Fibroblast of skin of right biceps (primary cell): ENCODE measurements at places on chromosomes 16 and 17.

DNA sequence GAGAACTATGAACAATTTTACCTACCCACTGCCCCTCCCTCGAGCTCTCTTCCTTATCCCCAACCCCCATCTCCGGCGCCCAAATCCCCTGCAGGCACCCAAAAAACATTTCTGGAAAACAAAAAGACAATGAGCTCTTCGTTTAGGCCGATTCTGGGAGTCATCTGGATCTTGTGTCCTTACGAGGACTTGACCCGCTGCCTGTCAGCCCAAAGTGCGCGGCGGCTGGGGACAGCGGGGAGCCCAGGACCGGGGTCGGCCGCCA, 524 bp downstream of the STRADA start:
- no peak for DNase-seq

- peak; percentile 56 for DNase-seq
These were observed 30.1 kb upstream of the TNFRSF13B start for GRCh38 chr17:17001874-17002520.

DNA sequence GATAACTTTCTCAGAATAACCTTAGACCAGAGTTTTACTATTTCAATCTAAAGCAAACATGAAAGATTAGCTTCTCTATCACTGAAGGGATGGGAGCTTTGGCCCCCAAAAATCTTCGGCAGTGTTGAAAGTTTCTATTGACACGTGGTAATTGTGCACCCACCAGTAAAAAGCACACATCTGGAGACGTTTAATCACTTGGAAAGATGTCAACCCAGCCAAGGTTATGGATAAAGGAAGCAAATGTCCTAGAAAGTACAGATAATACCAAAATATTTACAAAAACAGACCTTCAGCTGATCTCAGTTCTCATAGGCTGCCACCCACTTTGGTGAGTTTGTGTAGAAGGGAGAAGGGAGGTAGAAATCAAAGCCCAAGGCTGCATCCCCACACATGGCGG, 5.3 kb downstream of the MYCBPAP start:
- DNase-seq: no peak

DNA sequence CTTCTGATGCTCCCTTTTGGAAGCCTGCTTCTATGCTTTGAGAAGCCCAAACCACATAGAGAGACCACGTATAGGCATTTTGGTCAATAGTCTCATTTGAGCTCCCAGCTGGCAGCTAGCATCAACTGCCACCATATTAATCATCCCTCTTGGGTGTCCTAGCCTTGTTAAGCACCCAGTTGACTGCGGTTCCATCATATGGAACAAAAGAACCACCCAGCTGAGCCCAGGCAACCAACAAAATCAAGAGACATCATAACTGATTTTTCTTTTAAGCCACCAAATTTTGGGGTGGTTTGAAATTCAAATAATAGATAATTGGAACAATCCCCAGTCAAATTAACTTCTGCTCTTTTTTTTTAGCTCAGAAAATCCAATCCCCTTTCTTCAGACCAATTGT, 53.9 kb downstream of the HS3ST3B1 start:
- DNase-seq: no peak

- no peak for DNase-seq
These were observed 452.0 kb downstream of the NPIPA7 start for GRCh38 chr16:16830973-16831372.

DNA sequence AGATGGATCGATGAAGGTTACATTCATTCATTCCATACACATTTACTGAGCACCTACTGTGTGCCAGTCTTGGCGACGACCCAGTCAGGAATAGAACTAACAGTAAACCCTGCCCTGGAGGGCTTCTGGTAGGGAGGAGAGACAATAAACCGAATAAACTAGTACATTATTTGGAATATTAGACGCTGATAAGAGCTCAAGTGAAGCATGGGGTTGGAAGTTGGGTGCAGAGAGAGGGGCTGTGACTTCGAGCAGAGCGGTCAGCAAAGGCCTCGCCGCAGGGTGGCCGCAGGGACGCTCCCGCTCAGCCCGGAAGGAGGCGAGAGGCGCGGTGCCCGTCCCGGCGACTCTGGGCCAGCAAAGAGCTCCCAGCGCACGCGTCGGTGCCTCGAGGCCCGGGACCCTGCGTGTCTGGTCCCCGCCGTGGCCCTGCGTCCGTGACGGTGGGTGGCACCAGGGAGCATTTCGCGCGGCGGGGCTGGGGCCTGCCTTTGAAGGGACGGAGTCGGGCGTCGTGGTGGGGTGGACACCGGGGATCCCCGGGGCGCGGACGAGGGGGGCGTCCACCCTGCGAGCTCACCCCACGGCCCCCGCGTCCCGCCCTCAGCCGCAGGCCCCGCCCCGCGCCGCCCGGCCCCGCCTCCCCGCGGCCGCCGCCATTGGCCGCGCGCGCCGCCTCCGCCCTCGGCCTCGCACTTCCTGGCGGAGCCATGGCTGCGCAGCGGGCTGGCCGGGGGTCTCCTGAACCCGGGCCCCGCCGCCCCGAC, at the start of gene KLHL36:
Gene KLHL36 (plus strand): TSS at position 684 of the 767 bp plus-strand sequence. CDS start 2,357 bp downstream, outside the sequence.
- peak; percentile 41 for DNase-seq

- DNase-seq: peak; percentile 77
These were observed 18.6 kb downstream of the CDH16 start for GRCh38 chr16:66899945-66900710.

DNA sequence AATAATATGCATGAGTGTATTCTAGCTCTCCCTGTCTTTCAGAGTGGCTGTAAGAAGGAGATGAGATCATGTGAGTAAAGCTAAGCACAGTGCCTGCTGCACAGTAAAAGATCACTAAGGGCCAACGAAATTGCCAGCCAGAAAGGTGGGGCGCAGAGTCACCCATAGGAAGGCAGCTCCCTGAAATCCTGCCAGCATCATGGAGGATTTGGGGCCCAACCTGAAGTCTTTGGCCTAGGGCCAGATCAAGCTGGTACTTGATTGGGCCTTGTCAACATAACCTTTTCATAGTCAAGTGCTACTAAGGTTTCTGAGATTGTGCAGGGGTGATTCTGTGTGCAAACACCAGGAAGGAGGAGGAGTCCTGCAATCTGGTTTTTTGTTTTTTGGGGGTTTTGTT, 16.5 kb downstream of the SCNN1B start:
- no peak for DNase-seq

GRCh38 chr17:12522743-12523183, 142.9 kb upstream of the MYOCD start:
- peak; percentile 97 for DNase-seq

- no peak for DNase-seq
These were observed 4.9 kb downstream of the RUNDC1 start for GRCh38 chr17:42985225-42985624.

- no peak for DNase-seq
These were observed 35.2 kb downstream of the MBTD1 start for GRCh38 chr17:51224402-51225262.

- no peak for DNase-seq
These were observed 4.8 kb downstream of the GAS7 start for GRCh38 chr17:10193632-10194031.

DNA sequence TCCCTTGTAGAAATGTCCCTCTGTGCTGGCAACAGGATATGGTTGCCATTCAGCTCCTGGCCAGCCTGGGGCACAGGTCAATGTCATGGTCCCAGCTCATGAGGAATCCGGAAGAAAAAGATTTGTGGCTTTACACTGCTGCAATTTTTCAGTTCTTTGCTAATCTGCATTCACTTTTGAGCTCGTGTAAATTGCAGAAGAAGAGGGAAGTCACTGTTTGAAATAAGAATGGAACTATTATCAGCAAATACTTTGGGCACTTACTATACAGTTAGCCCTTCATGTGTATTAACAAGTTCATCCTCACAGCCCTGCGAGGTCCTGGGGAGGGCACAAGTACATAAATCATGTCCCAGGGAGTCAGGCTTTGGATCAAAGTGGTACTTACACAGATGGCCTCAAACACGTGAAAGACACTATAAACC, 14.2 kb downstream of the SLC47A2 start:
- DNase-seq: no peak

DNA sequence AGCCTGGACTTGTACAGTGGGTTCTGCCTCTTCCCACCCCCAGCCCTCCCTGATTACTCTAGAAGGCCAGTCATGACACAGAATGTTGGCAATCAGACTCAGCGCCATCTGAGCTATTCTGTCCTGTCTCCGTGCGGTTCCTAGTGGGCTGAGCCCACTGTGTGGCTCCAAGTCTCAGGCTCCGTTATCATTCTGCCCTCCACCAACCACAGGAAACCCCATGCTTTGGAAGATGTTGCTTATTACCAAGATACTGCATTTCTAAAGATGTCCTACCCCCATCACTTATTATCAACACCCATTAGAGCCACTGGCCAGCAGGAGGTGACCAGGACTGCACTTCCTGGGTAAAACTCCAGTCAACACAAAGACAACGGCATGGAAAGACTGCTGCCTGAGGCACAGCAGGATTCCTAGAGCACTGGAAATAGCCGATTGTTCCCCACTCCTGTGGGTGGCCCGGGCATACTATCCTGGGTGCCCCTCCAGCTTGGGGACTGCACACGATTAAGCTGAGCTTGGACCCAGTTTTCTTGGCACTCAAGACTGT, 133.6 kb downstream of the AATF start:
- no peak for DNase-seq

- DNase-seq: no peak
These were observed 18.1 kb upstream of the DLX3 start for GRCh38 chr17:50013079-50013478.

GRCh38 chr17:45262516-45263476, 902 bp upstream of the SPATA32 start:
- no peak for DNase-seq
